ENCODE measurements at places on chromosomes 3 and 15. TPM values are rescaled to one million over a fixed set of nuclear protein-coding genes. Genes with fewer than 3 reads are reported as not detected.

GRCh38 chr3:14460342-14461005, 58.1 kb downstream of the SLC6A6 start:
- no peak for DNase-seq

DNA sequence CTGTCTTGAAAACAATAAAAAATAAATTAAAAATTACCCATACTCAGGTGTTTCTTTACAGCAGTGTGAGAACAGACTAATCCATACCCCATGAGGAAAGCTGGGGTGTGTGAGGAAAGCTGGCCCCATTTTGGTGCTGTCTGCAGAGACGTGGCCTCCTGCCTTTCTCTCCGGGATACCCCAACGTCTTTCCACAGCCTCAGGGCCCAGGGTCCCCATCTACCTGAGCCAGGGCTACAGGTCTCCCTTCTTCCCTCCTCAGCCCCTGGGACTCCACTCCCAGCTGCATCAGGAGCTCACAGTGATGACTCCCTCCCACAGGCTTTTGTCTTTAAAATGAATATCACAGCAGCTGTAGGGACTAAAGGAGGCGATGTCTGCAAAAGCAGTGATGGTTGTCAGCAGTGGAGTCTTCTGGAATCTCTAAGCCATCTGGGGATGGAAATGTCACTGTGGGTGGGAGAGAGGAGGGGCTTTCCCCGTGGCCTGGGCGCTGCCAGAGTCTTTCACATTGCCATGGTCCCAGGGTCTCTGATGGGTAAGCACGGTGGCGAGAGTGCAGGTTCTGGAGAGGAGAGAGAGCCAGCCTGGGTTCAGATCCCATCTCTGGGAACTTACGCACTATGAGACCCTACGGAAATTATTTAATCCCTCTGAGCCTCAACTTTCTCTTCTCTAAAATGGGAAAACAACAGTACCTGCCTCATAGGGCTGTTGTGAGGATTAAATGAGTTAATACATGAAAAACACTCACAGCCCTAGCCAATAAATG, 259.3 kb downstream of the PLCL2 start:
- no peak for DNase-seq

DNA sequence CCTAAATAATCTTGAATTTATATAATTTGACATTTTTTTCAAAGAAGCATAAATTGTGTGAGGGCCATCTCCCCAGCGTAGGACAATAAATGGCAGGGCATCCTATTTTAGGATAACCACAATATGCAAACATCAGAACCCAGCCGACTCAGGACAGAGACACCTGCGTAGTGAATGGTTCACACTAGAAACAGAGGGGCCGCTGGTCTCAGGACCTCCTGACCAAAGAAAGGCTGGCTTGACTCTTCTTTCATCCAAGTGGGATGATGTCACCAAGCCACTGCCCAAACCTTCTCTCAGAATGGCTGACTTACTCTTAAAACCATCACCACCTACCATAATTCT, 162.1 kb downstream of the FOXP1 start:
- DNase-seq = no peak

DNA sequence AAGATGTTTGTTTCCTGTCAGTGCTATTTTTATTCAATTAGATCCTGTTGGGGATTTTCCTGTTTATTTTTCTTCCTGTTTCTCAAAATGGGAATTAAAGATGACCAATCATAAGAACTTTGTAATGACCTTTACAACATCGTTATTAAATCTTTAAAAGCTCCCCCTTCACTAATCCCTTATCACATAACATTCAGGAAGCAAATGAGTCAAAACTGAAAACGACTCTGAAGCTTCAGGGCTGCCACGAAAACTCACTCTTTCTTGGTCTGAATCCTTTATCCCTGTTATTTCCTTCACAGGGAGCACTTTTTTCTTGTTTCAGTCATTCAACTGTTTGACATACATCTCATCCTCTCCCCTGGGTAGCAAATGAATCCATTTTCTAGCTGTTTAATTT, 75.8 kb upstream of the MB21D2 start:
- DNase-seq = no peak

SNURF gene
- polyA plus RNA-seq = 66.0 TPM

ACTR8 gene
- polyA plus RNA-seq = 11.3 TPM

- DNase-seq = no peak
These were observed 24.8 kb downstream of the IL20RB start for GRCh38 chr3:136982520-136983138.

DNA sequence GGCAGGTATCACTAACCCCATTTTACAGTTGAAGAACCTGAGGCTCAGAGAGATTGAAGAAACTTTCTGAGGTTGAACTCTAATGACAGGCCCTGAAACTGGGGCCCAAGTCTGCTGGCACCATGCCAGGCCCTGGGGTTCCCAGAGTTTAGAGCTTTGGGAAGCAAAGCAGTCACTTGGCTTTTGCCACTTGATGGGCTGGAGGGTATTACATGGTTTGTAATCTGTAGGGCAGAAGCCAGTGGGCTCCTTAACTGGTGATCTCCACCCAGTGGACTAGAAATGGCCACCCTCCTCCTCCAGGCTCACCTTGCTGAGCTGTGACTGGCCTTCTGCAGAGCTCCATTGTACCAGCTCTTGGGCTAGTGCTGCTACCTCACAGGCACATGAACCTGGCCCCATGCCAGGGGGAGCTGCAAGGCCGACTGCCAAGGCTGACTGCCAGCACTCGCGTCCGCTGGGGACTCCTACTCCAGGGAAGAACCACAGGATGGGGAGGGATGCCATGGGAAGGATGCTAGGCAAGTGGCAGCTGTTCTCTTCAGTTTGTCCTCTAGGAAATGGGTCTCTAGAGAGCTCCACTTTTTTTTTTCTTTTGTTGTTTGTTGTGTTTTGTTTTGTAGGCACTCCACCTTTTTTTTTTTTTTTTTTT, 104.8 kb downstream of the ETFA start:
- no peak for DNase-seq

GRCh38 chr15:101293122-101293521, 1.9 kb downstream of the SNRPA1 start:
- no peak for DNase-seq

GRCh38 chr3:52892625-52893311, 4.6 kb downstream of the STIMATE start:
- DNase-seq = no peak

GRCh38 chr3:175672119-175672689, 813.1 kb downstream of the NAALADL2 start:
- DNase-seq = no peak

ACAN gene
- 0.71 TPM for polyA plus RNA-seq

- DNase-seq = no peak
These were observed 186.4 kb downstream of the ADAMTS9 start for GRCh38 chr3:64501298-64501906.

- DNase-seq = no peak
These were observed 16.8 kb upstream of the ALPK3 start for GRCh38 chr15:84800365-84800806.

IQCF5 gene
- not detected for polyA plus RNA-seq

Measured in urinary bladder (tissue), 4 donors.